KG1 (cell line): ENCODE measurements at places on chromosomes 3 and 15.

- no peak for DNase-seq
These were observed 414.7 kb upstream of the ARRDC4 start for GRCh38 chr15:97545799-97546198.

GRCh38 chr3:31876331-31876730, 104.7 kb downstream of the OSBPL10 start:
- DNase-seq: no peak

- DNase-seq: no peak
These were observed 44.0 kb downstream of the MFSD1 start for GRCh38 chr3:158845765-158846350.

DNA sequence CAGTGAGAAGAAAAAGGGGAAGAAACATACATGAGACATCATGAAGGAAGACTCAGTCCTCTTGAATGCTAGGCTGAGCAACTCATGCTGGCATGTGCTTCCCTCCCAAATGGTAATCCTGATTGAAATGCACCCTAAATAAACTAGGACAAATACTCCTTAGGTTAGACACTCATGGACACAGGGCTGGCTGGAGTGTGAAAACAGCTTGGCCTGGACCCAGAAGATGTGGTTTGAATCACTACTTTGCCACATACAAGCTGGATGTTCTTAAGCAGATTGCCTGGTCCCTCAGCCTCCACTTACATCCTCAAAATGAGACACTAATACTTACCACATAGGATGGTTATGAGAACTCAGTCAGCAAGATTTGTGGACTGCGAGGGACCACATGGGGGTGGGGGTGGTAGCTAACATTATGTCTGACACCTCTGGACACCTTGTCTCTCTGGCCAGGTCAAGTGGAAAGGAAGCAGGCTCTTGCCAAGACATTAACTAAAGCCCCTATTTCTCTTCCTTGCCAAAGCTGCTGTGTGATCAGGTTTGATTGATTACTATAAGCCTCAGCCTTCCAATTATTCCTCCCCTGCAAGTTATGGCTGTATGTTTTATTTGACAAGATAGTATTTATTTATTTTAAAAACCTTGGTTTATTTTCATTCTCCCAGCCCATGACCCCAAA, 138.9 kb upstream of the SLC7A14 start:
- no peak for DNase-seq

DNA sequence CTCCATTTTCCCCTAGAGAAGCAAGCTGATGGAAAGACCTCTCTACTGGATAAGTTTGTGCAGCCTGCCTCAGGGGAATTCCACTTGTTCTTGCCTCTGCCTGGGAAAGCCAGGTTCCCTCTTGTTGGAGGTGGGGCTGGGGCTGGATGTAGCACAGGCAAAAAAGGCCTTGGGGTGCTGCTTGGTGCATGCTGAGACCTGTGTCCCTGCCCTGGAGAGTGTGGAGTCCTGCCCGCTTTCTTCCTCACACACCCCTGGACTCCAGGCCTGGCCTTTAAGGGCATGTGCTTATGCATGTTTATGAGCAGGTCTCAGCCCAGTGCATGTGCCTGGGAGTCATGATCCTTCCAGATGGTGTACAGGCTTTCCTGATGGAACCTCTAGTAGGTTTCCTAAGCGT, 23.5 kb upstream of the JMJD7 start:
- DNase-seq: no peak

GRCh38 chr15:35043373-35044095, 41.6 kb downstream of the NANOGP8 start:
- no peak for DNase-seq

GRCh38 chr15:40323953-40324937, 753 bp downstream of the INAFM2 start:
- no peak for DNase-seq

DNA sequence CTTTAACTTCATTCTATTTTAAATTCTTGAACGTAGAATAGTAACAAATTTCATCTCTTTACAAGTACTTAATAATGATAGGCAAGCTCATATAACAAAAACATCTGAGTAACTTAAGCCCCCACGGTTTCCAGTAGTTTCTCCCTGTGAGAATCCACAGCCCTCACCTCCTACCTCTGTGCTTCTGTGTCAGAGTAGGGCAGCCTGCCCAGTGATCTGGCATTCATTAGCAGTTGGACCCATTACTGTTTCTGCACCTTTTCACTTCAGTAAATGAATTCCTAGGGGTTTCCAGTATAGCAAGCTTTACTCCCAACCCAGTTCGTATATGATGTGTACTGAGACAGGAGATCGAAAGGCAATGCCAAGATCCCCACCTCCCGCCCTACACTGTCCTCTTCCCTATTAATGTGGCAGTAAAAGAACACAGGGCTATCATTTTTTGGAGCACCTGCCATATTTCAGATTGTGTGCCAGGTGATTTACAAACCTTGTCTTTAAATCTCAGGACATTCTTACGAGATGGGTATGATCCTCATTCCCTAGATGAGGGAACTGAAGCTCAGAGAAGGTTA, 40.8 kb downstream of the EIF2AK4 start:
- no peak for DNase-seq

DNA sequence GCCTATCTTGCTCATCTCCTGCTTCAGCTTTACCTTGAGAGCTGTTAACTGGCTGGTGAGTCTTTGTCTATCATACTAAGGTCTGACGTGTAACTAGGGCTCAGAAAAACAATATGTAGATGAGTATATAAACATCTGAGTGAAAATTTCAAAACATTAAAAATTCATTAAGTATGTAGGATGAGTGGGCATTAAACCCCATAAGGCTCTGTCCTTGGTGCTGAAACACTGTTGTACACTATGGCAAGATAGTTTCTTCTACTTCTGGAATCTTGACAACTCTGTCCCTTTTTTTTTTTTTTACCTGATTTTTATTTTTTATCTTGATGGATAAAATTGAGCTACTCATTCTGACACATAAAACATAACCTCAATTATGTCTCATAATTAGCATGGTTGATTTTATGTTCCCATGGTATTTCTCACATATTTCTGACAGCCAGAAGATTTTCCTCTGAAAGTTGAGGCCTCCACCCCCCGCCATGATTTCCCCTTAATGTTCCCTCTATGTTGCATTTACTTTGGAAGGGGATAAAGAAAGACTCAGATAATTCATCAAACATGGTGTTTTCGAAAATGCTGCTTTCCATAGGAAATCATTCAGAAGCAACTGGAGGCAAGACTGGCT, 54.3 kb downstream of the DGKG start:
- DNase-seq: peak; percentile 4

DNA sequence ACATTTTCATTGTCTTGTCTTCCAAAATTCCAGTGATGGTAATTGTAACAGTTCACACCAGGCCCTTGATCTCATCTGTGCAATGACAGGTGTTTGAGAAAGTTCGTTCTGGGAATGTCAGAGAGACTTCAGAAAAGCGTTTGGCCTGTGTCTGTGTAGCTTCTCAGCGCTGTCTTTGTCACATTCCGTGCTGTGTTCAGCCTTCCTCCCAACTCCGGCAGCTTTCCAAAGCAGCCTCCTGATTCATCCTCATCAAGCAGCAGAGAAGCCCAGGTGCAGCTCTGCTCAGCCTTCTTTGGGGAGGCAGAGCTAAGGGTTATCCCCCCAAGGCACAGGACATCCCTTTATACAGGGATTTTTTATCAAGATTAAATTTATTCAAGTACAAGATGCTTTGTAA, 494.0 kb upstream of the SUCLG2 start:
- no peak for DNase-seq

DNA sequence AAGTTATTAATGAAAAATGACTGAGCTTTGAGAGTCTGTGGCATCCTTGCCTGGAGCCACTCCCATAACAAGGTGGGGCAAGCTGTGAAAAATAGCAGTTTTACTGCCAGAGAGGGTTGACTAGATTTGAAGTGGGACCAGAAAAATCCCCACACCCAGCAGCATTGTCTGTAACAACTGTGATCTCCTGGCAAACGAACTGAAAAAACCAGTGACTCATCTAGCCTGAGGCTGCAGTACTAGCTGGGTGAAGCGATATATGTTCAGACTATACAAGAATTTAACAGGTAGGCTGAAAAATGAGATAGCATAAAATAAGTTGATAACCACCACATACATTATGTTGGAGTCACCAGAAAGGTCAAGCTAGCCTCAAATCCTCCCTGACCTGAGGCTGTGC, 64.0 kb downstream of the DPH6 start:
- DNase-seq: no peak

GRCh38 chr3:129476586-129476985, 36.6 kb downstream of the IFT122 start:
- no peak for DNase-seq

DNA sequence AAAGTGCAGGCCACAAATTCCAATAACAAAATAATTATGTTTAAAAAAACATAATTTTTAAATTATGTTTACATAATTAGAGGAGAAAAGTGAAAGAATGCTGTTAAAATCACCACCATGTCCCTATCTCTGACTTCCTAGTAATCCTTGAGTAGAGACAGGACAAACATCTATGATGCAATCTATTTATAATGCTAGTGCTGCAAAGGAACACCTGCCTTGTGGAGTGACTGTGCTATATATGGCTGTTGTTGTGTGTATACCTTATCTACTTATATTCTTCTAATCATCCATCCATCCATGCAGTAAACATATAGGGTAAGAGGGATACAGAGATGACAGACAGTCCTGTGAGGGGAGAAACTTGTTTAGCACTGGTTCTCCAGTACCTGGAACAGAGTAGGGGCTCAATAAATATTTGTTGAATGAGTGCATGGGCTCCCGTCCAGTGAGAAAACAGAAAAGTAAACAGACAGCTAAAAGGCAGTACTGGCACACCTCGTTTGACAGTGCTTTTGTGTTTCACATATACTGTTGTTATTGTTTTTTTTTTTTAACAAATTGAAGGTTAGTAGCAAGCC, 229.3 kb upstream of the UBE2E1 start:
- no peak for DNase-seq

GRCh38 chr3:16174976-16175901, 759 bp downstream of the GALNT15 start:
- no peak for DNase-seq

- DNase-seq: no peak
These were observed 3.0 kb downstream of the SLC27A2 start for GRCh38 chr15:50184863-50185504.

DNA sequence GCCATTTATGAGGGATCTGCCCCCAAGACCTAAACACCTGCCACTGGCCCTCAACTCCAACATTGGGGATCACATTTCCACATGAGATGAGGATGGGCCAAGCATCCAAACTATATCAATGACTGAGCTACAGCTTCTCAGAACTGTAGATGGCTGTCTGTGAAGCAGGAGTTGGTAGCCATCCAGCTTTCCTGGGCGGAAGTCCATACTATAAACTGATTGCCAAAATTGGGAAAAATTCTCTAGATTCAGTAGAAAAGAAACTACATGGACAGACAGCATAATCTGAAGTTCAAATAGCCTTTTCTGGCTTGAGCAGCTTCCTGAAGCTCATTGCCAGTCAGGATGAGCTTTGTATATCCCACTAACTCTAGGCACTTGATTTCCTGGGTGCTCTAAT, 214.7 kb upstream of the ZBTB20 start:
- DNase-seq: no peak

DNA sequence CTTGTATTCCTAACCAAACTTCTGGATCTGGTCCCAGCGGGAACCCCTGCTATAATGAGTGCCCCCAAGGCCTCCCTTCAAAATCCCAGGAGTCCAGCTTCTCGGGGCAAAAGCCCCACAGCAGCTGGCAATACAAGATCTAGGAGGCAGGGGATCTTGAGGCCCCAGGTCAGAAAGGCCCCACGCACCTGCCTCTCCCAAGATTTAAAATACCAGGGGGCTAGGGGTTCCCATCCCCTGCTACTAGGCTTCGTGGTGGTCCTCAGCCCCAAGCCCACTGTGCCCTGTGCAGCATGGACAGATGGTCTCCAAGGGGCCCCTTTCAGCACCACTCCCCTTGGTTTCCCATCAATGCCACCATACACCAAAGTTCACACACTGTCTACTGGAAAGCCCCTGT, 15.8 kb upstream of the CYP11A1 start:
- DNase-seq: no peak

- DNase-seq: no peak
These were observed 257.6 kb downstream of the SLC9A9 start for GRCh38 chr3:143590660-143591059.

DNA sequence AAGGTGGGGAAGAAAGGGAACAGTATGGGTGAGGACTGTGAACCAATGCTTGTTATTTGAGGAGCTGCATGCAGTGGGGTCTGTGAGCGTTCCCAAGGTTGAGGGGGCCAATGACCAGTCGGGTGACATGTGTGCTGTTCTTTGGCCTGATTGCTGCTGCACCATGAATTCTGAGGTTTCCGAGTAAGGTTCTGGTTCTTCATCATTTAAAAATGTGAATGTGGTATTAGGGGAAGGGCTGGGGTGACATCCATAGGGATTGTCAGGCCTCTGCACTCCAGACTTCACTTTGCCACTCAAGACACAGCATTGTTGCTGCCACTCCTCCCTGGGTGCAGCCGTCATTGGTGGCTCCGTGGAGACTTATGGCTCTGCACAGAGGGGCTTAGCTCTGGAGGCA, 32.5 kb downstream of the ABHD17C start:
- DNase-seq: no peak

GRCh38 chr3:36908647-36909180, 36.1 kb downstream of the TRANK1 start:
- DNase-seq: no peak

- no peak for DNase-seq
These were observed 135.4 kb upstream of the PFN2 start for GRCh38 chr3:150105886-150106612.

DNA sequence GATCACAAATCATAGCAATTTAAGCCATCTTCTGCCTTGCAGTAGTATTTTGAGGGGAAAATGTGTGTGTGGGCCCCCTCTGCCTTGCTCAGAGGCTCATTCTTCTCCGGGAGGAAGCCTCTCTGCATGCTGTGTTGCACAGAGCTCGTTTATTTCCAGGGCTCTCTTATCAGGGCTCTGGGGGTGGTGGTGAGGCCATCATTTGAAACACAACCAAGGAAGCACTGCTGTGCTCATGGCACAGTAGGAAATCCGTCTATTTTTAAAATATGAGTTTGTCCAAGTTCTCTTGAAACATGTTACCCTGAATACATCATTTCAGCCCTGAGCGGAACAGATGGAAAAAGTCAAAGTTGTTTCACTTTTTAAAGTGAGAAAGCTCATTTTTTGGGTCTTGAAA, 369.0 kb upstream of the CFAP20DC start:
- no peak for DNase-seq

DNA sequence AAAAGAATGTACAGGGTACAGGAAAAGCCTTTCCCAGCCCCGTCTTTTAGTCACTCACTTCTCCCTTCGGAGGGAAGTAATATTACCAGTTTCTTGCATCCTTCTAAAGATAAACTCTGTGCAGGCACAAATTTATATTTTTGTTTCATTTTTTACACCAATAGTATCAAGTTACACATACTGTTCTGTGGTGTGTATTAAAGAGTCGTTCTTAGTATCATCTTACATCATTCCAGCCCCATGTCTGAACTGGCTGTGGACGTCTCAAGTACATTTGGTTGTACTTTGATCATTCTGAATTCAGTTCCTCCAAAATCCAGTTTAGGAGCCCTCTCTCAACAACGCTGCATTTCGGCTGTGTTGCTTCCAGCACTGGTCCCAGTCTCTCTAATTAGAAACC, 68.7 kb downstream of the LMLN start:
- no peak for DNase-seq

- DNase-seq: no peak
These were observed 287.1 kb downstream of the NEK10 start for GRCh38 chr3:27081992-27082607.
